Immature natural killer cell (primary cell): ENCODE measurements at places on chromosomes 4 and X. TPM values are rescaled to one million over a fixed set of nuclear protein-coding genes. Genes with fewer than 3 reads are reported as not detected.

Gene USP27X
- 0.26 TPM for polyA plus RNA-seq

Gene GPRASP1
- polyA plus RNA-seq, result not detected

Gene PI4K2B
- polyA plus RNA-seq, result 9.2 TPM

Gene CENPVL1
- not detected for polyA plus RNA-seq

Gene HS3ST1
- polyA plus RNA-seq, result not detected

Gene UGT2A3
- not detected for polyA plus RNA-seq

Gene RBPJ
- polyA plus RNA-seq, result 39.8 TPM

Gene TMLHE
- 15.1 TPM for polyA plus RNA-seq

Gene ANTXR2
- 13.8 TPM for polyA plus RNA-seq

Gene MGAT4D
- polyA plus RNA-seq, result not detected

Gene SLC25A53
- polyA plus RNA-seq, result 9.9 TPM

Gene CYBB
- 2.3 TPM for polyA plus RNA-seq

Gene TCEAL7
- not detected for polyA plus RNA-seq

Gene TGIF2LX
- not detected for polyA plus RNA-seq

Gene SUPT20HL1
- polyA plus RNA-seq, result not detected

Gene RAPGEF2
- 0.46 TPM for polyA plus RNA-seq

Gene SPIN4
- 3.3 TPM for polyA plus RNA-seq

Gene ANOS1
- polyA plus RNA-seq, result not detected

Gene DCAF8L2
- not detected for polyA plus RNA-seq

Gene MAOB
- not detected for polyA plus RNA-seq

Gene PDE6B
- 35.8 TPM for polyA plus RNA-seq

Gene H2BW2
- polyA plus RNA-seq, result not detected

Gene STAG2
- polyA plus RNA-seq, result 40.2 TPM

Gene CMC4
- polyA plus RNA-seq, result 23.3 TPM

Gene CSTF2
- 7.4 TPM for polyA plus RNA-seq

Gene NDNF
- not detected for polyA plus RNA-seq

Gene MAGED4B
- not detected for polyA plus RNA-seq

Gene TEX13D
- not detected for polyA plus RNA-seq

Gene MFAP3L
- 2.9 TPM for polyA plus RNA-seq

Gene ZAR1
- polyA plus RNA-seq, result not detected

Gene TAF7L
- not detected for polyA plus RNA-seq

Gene UGDH
- polyA plus RNA-seq, result 29.4 TPM

Gene APBB2
- polyA plus RNA-seq, result not detected

Gene DNAAF6
- not detected for polyA plus RNA-seq

Gene SCRG1
- 0.04 TPM for polyA plus RNA-seq

Gene SPOCK3
- polyA plus RNA-seq, result not detected
